ENCODE measurements at places on chromosomes 6 and 20.

GRCh38 chr6:169787797-169788196 lies 36.4 kb downstream of the ERMARD start:
- no peak for DNase-seq

GRCh38 chr6:18262702-18263417 lies 1.5 kb downstream of the DEK start:
- DNase-seq, result no peak

DNA sequence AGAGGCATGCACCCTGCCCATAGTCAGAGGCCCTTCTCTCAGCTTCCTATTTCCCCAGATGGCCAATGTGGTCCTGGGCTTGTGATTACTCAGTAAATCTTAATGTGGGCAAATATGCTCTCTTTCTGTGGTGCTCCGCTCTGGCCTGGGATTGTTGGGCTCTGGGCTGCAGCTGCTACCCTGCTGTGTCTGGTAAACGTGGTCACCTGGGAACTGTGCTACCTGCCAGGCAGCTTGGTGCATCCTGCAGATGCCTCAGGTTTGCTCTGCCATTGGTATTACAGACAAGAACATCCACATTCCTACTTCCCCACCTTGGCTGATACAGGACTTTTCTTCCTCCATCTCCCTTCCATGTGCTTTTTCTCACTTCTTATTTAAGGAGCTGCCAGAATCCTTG lies 611.5 kb upstream of the IMPG1 start:
- no peak for DNase-seq

DNA sequence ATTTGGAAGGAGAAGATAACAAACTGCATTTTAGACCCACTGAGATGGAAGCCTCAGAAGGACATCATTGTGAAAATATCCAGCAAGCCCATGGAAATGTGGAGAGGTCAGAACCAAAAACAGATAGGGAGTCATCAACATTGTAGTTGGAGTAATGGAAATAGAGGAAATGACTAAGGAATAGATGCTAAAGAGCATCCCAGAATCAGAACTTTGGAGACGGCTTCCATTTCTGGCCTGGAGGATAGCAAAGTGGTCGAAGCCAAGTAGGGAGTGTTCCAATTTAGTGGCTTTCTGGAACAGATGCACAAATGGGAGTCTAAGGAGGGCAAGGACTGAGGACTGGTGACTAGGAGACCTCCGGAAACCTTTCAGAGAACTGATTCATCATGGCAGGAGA lies 3.6 kb downstream of the BEND6 start:
- no peak for DNase-seq

DNA sequence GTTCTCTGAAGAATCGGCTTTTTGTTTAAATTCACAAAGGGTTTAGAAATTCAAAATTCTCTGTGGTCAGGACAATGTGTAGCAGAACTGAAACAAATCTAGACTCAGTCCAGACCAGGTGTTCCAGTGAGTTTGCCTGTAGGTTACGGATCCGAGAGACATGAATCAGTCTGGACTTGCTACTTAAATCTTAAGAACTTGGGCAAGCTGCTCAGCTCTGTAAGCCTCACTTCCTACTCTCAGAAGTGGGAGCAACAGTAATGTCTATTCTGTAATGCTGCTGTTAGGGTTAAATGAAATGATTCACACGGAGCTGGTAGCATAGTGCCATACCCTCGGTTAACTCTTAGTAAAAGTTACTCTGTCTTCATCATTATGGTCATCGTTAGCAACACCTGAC lies 37.7 kb downstream of the HECA start:
- no peak for DNase-seq

GRCh38 chr20:19212821-19213502 lies 520 bp downstream of the SLC24A3 start:
- no peak for DNase-seq

DNA sequence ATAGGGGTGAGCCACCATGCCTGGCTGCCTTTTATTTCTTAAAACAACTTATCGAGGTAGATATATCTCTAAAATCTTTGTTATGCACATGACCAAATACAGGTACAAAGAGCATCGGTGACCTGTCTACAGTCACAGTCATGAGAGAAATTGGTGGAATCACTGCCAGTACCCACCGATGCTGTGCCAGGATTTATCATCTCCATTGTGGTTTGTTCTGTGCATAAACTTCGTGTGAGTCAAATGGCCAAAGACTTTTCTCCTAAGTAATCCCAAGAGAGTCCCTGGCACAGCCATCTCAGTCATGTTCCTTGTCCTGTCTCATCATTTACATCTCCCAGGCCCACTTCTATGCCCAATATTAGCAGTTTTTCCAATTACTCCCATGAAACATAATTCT lies 9.0 kb downstream of the GSTA3 start:
- DNase-seq, result no peak

DNA sequence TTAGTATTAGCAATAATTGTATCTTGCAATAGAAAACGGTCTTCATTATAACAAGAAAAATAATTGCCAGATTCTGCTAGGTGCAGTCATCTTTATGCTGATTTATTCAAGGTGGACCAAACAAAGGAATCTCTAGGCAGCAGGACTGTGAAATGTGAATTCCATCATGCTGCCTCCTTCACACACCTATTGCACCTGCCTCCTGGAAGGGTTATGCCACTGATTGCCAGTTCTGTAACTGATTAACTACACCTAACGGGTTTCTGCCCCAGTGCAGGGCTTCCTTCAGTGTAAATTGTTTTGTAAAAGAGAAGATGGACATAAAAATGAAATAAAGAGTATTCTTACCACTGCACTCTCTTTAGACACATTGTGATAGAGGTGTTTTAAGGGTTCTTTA lies 96.1 kb downstream of the FOXO3 start:
- no peak for DNase-seq
